ENCODE measurements at places on chromosomes 1 and 21.

DNA sequence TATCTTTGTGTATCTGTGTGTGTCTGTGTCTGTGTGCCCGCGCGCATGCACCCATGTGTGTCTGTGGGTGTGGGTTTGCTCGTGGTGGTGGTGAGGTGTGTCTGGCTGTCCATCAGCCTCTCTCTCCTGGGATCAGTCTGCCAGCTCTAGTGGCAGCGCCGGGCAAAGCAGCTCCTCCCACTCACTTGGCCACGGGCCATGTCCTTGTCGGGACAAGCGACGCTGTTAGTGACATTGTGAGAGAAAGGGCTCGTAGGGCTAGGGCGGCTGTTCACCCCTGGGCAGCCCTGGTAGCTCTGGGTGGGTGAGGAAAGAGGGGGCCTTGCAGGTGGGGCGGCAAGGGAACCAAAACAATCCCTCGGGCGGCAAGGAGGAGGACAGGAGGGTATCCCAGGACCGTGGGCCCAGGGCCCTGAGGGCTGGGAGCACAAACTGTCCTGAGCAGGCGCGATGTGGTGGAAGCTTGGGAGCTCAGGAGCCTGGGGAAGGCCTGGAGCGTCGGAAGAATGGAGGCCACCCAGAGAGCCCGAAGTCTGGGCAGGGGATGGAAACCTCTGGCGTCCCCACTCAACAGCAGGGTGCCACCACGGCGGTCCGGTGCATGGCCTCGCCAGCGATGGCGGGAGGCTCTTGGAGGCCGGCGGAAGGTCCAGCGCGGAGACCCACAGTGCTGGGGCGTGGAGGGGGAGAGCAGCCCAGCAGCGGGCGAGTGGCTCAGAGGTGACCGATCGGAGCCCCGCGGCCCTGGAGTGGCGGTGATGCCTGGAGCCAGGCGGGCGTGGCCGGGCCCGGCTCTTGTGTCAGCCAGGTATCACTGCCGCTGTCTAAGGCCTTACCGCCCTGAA is 140.5 kb downstream of the LIPI start:
- no peaks in the 10 kb centered on the region for H3K27me3 ChIP-seq
- no peaks in the 10 kb centered on the region for H3K36me3 ChIP-seq
- DNase-seq, result no peak
- H3K27ac ChIP-seq, result no peak overlapping the region
- H3K4me1 ChIP-seq, result no peaks in the 10 kb centered on the region

DNA sequence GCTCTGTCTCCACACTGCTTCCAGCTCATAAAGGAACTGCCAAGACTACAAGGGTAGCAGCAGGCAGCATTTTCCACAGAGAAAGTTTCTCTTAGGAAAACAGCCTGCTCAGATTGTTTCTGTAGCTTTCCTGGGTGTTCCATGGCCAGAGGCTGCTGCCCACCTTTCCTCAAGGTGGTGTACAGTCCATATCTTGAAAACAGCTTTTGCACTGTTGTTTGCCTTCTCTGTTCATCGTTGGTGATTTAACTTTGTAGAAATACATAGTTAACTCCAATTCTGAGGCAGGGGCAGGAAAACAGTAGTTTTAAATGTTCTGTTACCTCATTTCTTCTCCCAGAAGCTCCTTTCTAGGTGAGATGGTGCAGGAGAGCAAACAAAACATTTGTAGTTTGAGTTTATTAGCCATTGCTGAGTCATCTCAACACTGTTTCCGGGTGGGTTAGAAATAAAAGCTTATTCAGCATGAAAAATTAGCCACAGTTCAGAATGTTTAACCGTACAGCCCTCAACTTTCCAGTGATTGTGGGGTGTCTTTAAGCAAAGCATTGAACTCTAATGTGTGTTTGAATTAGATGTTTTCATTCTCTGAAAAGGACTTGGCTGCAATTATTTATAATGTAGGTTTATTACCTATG is 41.7 kb downstream of the DIP2A start:
- H3K4me3 ChIP-seq, result no peak overlapping the region
- peaks cover 67% of the 10 kb centered on the region for H3K36me3 ChIP-seq
- H3K4me1 ChIP-seq, result no peaks in the 10 kb centered on the region
- H3K27me3 ChIP-seq, result no peaks in the 10 kb centered on the region

- no peaks in the 10 kb centered on the region for H3K4me1 ChIP-seq
- DNase-seq, result no peak
- peak overlapping the region; percentile 55 for H3K27ac ChIP-seq
- no peaks in the 10 kb centered on the region for H3K36me3 ChIP-seq
- H3K27me3 ChIP-seq, result no peaks in the 10 kb centered on the region
These were observed 189.4 kb downstream of the PBX1 start for GRCh38 chr1:164748253-164748899.

DNA sequence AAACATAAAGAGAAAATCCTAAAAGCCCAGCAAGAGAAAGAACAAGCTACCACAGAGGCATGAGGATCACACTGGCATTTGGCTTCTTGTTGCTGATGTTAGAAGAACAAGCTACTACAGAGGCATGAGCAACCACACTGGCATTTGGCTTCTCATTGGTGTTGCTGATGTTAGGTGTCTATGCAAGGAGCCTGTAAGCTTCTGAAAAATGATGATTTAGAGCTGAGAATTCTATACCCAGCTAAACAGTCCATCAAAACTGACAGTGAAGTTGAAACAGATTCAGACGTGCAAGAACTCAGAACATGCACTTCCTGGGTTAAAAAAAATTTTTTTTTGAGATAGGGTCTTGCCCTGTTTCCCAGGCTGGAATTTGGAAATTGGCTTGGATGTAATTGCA is 37.8 kb upstream of the ADARB1 start:
- no peak overlapping the region for H3K4me3 ChIP-seq
- no peak for DNase-seq
- no peaks in the 10 kb centered on the region for H3K27me3 ChIP-seq
- no peak overlapping the region for H3K27ac ChIP-seq

- H3K4me1 ChIP-seq, result peaks cover 42% of the 10 kb centered on the region
- H3K27ac ChIP-seq, result peak overlapping the region; percentile 90
- H3K36me3 ChIP-seq, result no peaks in the 10 kb centered on the region
- no peak overlapping the region for H3K4me3 ChIP-seq
- no peak for DNase-seq
These were observed 12.6 kb upstream of the RCSD1 start for GRCh38 chr1:167617153-167618147.

GRCh38 chr1:240092301-240093119 is 827 bp downstream of the FMN2 start:
- DNase-seq, result peak; percentile 42
- peaks cover 17% of the 10 kb centered on the region for H3K4me1 ChIP-seq
- H3K4me3 ChIP-seq, result no peak overlapping the region
- H3K36me3 ChIP-seq, result no peaks in the 10 kb centered on the region

DNA sequence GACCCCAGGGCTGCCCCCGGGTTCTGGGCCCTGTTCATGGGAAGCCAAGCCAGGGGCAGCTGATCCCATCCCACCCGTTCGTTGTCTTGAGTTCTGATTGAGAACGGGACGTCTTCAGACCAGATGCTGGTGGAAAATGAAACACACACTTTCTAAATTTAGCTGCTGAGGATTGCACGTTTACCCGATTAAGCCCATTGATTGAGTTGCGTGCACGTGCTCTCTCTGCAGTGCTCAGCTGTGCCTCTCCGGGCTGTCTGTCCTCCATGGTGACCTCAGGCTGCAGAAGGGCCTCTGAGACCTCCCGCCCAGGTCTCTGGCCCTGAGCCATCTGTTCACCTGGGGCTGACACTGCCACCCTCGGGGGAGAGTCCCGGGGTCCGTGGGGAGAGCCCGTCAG is 27.0 kb upstream of the PEX10 start:
- no peaks in the 10 kb centered on the region for H3K4me1 ChIP-seq
- no peak overlapping the region for H3K27ac ChIP-seq
- no peak overlapping the region for H3K4me3 ChIP-seq
- H3K36me3 ChIP-seq, result no peaks in the 10 kb centered on the region
- no peak for DNase-seq

DNA sequence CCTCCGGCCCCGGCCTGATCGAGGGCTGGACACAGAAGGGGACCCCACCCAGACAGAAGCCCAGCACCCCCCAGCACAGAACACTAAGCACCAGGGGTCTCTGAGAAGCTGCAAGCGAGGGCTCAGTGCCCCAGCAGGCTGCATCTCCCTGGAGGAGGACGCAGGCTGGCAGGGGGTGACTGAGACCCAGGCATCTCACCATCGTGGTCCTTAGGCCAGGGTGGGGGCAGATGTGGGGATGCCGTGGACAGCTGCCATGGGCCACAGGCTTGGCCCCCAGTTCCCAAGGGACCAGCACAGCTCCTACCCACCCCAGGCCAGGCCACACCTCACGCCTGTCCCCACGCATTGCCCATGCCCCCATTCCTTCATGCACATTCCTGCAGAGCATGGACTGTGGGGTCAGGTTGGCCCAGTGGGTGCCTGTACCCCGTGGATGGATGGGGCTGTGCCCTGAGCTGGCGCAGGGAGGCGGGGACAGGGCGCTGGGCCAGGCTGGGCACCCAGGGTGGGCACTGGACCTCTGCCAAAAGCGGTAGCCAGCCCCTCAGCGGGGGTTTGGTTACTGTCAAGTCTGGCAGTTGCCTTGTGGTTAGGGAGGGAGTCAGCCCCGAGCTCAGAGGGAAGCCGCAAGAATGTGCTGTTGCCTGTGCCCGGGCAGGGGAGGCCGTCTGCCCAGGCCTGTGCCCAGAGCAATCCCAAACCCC is 61.5 kb downstream of the ARHGEF16 start:
- DNase-seq, result no peak
- no peaks in the 10 kb centered on the region for H3K36me3 ChIP-seq
- no peak overlapping the region for H3K27ac ChIP-seq
- no peak overlapping the region for H3K4me3 ChIP-seq
- H3K4me1 ChIP-seq, result no peaks in the 10 kb centered on the region
- H3K27me3 ChIP-seq, result no peaks in the 10 kb centered on the region

DNA sequence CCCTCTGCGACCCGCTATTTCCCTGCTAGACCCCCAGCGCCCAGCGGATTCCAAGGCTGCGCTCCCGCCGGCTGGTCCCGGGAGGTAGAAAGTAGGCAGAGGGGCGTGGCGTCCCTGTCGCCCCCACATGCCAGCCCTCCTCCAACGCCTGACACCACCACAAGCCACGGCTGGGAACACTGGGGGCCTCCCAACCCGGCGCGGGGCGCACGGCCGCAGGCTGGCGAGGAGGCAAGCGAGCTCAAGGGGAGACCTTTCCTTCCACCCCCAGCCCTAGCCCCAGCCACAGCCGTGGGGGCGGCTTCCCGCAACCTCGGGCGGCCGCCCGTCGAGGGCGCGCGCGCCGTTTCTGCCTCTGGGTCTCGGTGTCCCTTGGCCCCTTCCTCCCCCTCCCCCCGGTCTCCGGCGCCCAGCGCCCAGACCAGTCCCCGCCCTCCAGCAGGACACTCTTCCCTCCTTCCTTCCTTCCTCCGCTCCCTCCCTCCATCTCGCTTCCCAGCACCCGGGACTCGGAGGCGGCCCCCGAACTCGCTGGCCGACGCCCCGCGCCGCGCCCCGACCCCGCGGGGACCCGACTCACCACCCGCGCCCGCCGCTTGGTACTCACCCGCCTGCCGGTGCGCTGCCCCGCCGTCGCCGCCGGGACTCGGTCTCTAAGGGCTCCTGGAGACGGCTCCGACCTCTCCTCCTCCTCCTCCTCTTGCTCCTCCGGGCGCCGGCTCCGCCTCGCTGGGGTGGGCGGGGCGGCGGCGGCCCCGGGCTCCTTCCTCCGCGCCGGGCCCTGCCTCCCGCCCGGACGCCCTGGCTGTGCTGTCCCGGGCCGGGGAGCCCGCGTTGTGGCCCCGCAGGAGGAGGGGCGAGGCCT is at the start of gene GNG12:
Gene GNG12, minus strand, starts transcription at position 731 of the 865 bp plus-strand sequence. CDS start 125,781 bp downstream, outside the sequence.
- H3K4me3 ChIP-seq, result peak within 1 kb of the TSS; percentile 70
- no peaks in the 10 kb centered on the region for H3K27me3 ChIP-seq
- H3K27ac ChIP-seq, result peak within 1 kb of the TSS; percentile 81
- no peaks in the 10 kb centered on the region for H3K36me3 ChIP-seq

DNA sequence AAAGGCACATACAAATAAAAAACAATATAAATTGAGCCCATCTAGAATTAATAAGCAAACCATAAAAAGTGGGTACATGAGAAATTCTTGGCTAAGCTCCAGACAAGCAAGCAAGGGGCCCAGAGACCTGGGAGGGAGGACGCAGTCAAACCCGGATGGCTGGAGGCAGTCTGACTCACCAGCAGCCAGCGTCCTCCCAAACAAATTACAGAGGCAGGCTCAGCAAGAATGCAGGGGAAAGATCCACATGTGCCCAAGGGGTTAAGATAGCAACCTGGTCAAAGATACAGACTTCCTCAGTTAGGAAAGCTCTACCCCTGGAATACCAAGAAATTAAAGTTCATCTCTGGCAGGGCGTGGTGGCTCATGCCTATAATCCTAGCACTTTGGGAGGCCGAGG is 7.4 kb upstream of the TIAM1 start:
- H3K4me3 ChIP-seq, result no peak overlapping the region
- DNase-seq, result no peak
- H3K4me1 ChIP-seq, result no peaks in the 10 kb centered on the region
- no peaks in the 10 kb centered on the region for H3K36me3 ChIP-seq
- no peaks in the 10 kb centered on the region for H3K27me3 ChIP-seq
- no peak overlapping the region for H3K27ac ChIP-seq

GRCh38 chr1:44047131-44047530 is 15.9 kb upstream of the SLC6A9 start:
- H3K4me3 ChIP-seq, result no peak overlapping the region
- H3K36me3 ChIP-seq, result no peaks in the 10 kb centered on the region

- no peak overlapping the region for H3K4me3 ChIP-seq
- no peaks in the 10 kb centered on the region for H3K27me3 ChIP-seq
- no peak overlapping the region for H3K27ac ChIP-seq
- no peak for DNase-seq
- H3K36me3 ChIP-seq, result no peaks in the 10 kb centered on the region
- no peaks in the 10 kb centered on the region for H3K4me1 ChIP-seq
These were observed 171.2 kb upstream of the RUNX1 start for GRCh38 chr21:35220301-35220700.

GRCh38 chr1:13597166-13597565 is 13.5 kb downstream of the PDPN start:
- H3K36me3 ChIP-seq, result no peaks in the 10 kb centered on the region
- DNase-seq, result no peak
- H3K27me3 ChIP-seq, result no peaks in the 10 kb centered on the region
- H3K4me1 ChIP-seq, result peaks cover 3% of the 10 kb centered on the region

- H3K27ac ChIP-seq, result no peak overlapping the region
- no peak overlapping the region for H3K4me3 ChIP-seq
- no peak for DNase-seq
- no peaks in the 10 kb centered on the region for H3K4me1 ChIP-seq
These were observed 500.9 kb upstream of the PTBP2 start for GRCh38 chr1:96220651-96221050.

- H3K4me1 ChIP-seq, result no peaks in the 10 kb centered on the region
- no peaks in the 10 kb centered on the region for H3K27me3 ChIP-seq
- no peak overlapping the region for H3K27ac ChIP-seq
- no peaks in the 10 kb centered on the region for H3K36me3 ChIP-seq
These were observed 67.3 kb downstream of the STUM start for GRCh38 chr1:226615876-226616275.

DNA sequence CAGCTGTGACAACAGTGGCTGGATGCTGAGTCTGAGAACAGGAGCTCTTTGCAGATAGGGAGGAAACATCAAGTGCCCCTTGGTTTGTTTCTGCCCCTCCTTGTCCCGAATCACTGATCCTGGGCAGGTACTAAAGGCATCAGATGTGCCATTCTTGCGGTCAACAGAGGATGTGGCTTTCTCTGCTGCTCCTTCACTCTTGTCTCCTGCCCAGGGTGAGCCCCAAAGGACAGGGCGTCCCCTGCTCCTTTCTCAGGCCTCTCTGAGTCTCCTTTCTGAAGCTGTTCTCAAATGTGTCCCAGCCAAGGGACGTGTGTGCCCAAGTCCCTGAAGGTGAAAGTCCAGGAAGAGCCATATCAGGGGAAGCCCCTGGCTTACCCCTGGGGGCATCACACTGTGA is 31.7 kb downstream of the SLC37A1 start:
- H3K4me3 ChIP-seq, result no peak overlapping the region
- H3K27me3 ChIP-seq, result no peaks in the 10 kb centered on the region
- no peak for DNase-seq
- H3K4me1 ChIP-seq, result no peaks in the 10 kb centered on the region
- no peak overlapping the region for H3K27ac ChIP-seq
- H3K36me3 ChIP-seq, result no peaks in the 10 kb centered on the region

All from left lung (tissue), 14 donors.